ENCODE measurements at places on chromosomes 6 and 20. TPM values are rescaled to one million over a fixed set of nuclear protein-coding genes. Genes with fewer than 3 reads are reported as not detected.

DNA sequence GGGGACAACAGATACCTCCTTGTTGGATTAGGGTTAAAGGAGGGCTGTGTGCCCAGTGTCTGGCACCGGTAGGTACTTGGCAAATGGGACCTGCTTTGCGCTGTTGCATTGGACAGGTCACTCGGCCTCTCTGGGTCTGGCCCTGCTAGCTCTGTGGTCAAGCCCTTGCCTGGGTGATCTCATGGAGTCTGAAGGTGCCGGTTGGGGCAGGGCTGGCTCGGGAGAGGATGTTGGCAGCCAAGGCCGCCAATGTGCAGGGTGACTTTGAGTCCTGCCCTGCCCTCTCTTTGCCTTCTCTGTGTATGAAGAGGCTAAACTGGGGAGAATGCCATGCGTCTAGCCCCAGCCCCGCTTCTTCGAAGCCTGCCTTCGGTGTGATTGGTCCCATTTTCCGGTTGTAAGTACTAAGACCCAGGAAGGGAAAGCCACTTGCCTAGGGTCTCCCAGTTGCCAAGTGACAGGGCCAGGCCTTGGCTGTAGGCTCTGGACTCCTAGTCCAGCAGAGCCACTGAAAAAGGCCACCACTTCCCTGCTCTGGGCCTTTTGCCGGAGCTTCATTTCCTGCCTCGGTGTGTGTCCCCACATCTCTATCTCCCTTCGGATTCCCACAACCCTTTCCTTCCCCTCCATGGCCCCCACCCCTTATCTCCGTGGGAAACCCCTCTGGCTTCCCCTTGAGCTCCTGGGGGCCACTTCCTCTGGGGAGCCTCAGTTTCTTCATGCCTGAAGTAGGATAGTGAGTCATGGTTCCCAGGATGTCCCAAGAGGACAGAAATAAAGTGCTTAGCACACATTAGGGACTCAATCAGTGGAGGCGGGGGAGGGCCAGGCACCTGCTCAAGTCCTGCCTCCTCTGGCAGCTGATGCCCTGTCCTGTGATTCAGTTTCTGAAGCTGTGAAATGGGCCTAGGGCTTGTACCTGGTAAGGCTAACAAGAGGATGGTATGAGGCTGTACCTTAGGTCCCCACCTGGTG is 3.9 kb downstream of the SRC start:
- DNase-seq, result peak; percentile 40

- DNase-seq, result no peak
These were observed 38.9 kb downstream of the SIRPA start for GRCh38 chr20:1934156-1934555.

DNA sequence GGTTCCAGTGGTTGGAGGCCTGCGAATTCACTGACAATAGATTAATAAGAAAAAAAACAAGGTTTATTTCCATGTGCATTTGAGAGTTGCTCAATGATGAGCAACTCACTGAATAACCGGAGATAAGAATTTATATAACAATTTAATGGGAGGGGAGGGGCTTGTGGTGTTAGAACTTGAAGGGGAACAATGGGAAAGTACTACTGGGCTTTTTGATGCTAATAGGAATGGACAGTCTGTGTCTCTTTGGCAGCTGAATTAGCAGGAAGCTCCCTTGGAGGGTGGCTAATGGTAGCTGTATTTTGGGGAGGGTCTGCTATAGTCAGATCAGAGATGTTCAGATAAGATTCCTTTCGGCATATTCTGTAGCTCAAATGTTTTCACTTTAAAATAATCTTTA is 62.4 kb upstream of the GMDS start:
- DNase-seq, result no peak

- DNase-seq, result no peak
These were observed 17.1 kb upstream of the FOXP4 start for GRCh38 chr6:41529049-41529448.

- DNase-seq, result peak; percentile 52
These were observed 30.3 kb downstream of the PLCG1 start for GRCh38 chr20:41167481-41168253.

- DNase-seq, result no peak
These were observed 211.8 kb downstream of the CDKAL1 start for GRCh38 chr6:20746024-20746423.

DNA sequence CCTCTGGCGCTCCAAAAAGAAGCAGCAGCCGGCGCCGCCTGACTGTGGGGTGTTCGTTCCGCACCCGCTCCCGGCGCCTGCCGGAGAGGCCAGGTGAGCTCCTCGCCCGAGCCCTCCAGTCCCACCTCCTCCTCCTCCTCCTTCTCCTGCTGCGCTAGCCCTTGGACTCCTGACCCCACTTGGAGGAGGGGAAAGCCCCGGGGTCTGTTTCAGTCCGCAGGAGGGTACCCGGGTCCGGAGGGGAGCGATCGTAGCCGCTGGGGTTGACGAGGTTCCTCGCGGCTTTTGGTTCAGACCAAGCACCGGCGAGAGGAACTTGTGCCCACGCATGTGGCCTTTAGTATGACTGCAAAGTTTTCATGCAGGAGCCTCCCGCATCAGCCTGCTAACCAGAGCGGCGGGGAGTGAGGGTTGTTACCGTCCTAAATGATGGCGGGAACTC is 493 bp downstream of the CRYBG1 start:
- no peak for DNase-seq

DNA sequence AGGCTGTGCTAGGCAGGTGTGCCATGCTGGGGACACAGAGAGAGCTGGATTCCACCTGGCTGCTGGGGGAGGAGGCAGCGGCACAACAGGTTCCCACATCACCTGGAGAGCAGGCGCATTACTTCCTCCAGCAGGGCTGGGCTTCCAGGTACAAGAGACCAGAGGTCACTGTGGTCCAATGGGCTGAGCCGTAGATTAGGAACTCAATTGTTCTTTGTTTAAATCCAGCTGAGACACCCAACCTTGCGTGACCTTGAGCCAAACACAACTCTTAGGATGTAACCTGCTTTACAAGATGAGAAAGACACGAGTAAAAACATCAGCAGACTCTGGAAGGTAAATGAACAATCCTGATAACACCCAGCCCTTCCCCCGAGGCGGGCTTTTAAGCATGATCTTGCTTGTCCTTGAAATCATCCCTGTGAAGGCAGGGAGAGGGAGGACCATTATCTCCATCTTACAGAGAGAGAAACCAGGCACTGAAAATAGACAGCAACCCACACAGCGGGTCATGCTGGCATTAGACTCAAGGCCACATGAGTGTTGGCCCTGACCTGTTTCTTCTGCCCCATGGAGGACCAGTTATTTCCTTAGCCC is 216.5 kb upstream of the RREB1 start:
- no peak for DNase-seq

GRCh38 chr6:25341923-25342619 is 62.9 kb downstream of the CARMIL1 start:
- DNase-seq, result no peak

GRCh38 chr20:25285091-25285647 is 37.3 kb downstream of the PYGB start:
- DNase-seq, result no peak

DNA sequence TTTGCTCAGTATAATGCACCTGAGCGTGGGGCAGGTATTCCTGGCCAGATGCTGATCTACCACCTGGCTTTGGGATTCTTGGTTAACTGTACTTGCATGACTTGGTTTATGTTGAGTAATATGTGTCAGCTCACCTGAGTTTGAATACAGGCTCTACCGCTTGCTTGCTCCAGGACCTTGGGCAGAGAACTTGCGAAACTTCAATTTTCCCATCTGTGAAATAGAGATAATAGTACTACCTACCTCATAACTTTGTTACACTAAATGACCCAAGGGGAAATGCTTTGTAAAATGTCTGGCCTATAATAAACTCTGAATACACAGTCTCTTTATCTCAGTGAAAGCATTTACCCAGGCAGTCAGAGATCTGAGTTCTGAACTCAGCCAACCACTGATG is 51.8 kb downstream of the SCAND1 start:
- no peak for DNase-seq

GRCh38 chr6:103344554-103345163 is 1515.1 kb downstream of the HACE1 start:
- no peak for DNase-seq

- DNase-seq, result no peak
These were observed 16.7 kb upstream of the C20orf144 start for GRCh38 chr20:33645396-33645795.

DNA sequence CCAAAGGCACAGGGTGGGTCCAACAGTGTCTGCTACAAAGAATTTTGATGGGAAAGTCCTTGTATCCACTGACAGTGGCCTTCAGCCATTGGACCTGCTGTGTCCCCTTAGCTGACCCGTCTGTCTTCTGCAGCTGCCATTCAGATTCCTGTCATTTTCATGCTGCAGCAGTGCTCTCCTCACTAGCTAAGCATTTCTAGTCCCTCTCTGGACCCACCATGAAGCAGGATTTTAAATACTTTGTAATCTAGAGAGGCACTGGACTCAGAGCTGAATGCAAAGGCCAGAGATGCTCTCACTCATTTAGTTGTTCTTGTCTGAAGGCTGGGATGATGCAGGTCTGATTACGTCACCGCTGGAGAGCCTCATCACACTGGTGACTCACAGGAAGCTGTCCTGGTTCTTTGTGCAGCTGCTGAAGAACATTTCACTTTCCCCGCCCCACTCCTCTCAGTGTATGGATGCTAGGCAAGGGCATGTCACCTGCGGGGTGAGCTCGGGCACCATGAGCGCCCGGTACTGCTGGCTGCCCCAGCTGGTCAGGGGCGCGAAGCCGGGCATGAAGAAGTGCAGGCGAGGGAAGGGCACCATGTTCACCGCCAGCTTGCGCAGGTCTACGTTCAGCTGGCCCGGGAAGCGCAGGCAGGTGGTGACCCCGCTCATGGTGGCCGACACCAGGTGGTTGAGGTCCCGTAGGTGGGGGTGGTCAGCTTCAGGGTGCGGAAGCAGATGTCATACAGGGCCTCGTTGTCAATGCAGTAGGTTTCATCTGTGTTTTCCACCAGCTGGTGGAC is 19.4 kb upstream of the TUBB2A start:
- DNase-seq, result no peak

Gene C6orf15
- not detected for total RNA-seq

Gene PCSK2
- total RNA-seq, result not detected

Gene GRM1
- not detected for total RNA-seq

Gene HSPA1L
- total RNA-seq, result 1.7 TPM

Gene C20orf144
- 0.81 TPM for total RNA-seq

Data from natural killer cell treated with Interleukin-12 subunit alpha and Interleukin-12 subunit beta and Interleukin-15 and Interleukin-18, amount 100 ng/mL, for 72 hours (primary cell).